Choroid plexus epithelial cell (primary cell): ENCODE measurements at places on chromosomes 6 and 20.

- DNase-seq: peak; percentile 80
Measured at GRCh38 chr6:25053875-25054371, 118.2 kb upstream of the RIPOR2 start.

DNA sequence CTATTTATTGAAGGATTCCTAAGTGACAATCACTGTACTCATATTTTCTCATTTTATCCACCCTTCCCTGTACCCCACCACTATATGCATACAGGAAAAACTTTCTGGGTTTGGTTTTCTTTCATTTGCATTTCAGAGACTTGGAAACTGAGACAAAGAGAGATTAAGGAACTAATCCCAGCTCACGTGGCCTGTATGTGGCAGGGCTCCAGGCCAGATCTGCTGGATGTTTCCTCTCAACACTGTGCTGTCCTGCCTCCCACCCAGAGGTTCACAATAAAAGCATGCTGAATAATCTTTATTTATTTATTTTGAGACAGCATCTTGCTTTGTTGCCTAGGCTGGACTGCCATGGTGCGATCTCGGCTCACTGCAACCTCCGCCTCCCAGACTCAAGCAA lies 50.2 kb downstream of the CEP162 start:
- no peak for DNase-seq

DNA sequence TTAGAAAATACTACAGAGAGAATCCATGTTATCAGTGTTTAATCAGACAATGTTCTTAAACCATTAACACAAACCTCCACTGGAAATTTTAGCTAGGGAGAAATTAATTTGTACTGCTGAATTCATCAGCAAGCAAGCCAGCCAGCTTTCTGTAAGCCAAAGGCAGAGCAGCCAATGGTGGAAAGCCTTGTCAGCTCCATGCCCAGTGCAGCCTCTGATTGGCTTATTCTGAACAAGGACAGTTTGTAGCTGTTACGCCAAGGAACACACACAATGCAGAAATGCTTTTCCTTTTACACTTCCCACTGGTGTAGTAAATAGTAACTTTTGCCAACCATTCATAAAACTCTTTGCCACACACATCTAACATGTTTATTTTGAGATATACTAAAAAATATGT lies 265.0 kb downstream of the TENT5A start:
- peak; percentile 19 for DNase-seq

DNA sequence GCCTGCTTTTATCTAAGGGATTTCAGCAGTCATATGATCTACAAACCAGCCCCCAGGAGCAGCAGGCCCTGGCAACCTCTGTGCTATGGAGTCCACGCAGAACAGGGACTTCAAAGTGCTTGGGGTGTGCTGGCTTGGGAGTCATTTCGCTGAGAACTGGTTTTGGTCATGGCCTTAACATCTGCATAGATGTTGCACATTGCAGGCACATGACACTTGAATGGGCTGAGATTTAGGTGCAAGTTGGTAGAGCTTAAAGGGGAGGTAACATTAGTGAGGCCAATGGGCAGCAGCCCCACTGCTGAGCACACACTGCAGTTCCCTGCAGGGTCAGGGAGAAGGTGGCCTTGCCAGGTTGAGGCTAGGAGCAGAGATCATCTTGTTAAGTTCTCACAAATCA lies 43.6 kb downstream of the RREB1 start:
- no peak for DNase-seq

- no peak for DNase-seq
Measured at GRCh38 chr20:36658300-36658699, 12.3 kb upstream of the SLA2 start.

DNA sequence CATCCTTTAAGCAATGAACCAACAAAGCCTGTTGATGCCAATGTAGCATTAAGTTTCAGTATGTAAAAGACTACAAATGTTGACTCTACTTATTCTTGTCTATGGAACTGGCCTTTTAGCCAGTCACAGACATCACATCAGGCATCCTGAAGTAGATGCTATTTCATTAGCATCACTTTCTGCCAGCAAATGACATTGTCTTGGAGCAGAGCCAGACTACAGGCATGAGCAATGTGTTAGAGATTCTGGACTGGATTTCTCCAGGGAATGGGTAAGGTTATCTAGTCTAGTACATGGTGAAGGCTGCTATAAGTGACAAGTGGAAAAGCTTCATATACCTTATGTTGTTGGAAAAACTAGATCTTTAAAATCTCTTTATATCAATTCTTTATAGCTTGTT lies 142.9 kb downstream of the ADGRB3 start:
- DNase-seq: peak; percentile 46

- peak; percentile 99 for DNase-seq
Measured at GRCh38 chr6:140857739-140858380, 1274.9 kb upstream of the GJE1 start.

DNA sequence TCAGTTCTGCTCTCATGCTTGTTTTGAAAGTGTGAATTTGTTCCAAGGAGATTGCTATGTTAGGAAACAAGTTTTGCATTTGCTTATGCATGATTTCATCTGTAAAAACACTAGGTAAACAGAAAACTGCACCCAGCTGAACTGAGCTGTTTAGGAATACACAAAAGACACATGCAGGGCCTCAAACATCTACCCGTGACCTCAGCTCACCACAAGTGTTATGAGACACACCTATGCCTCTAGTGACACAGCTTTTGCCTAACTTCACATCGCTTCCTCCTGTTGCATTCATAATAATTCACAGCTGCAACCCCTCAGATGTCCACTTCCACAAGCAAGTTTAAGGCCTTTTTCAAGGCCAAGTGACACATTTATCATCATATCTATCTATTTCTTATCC lies 98.0 kb upstream of the SLC24A3 start:
- DNase-seq: no peak

GRCh38 chr6:30196376-30196775 lies 16.8 kb downstream of the TRIM26 start:
- no peak for DNase-seq

DNA sequence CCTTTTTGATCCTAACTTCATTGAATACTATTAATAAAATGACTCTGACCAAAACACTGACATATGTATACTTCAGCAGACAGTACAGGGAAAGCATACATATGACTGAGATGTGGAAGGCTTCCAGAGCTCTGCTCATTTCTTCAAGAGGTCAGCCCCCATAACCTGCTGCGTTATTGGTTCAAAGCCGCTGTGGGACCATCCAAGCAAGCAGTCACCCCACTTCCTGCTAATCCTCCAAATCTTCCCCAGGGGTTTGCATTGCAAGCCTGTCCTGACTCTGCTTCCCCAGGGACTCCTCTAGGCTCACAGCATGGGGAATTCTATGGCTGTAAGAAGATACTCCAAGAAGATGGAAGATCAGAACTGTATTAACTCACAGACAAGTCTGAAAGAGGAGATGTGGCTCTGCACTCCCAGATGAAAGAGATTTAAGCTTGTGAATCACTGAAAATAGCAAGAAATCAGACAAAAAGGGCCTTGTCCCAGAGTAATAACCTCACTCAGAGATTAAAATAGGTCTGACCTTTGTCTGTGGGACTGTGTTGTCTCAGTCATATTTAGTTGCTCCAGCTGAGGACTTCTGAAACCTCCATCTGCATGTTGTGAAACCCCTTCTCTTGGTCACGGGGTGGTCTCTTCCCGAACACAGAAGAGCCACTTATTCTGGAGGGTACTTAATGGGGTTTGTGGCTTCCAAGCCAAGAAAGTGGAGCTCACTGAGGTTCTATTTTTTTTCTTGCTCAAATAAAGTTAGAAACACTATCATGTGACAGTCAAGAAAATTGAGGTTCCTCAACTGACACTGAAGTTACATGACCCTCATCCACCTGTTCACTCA lies 101.5 kb upstream of the MARCKS start:
- no peak for DNase-seq

- DNase-seq: no peak
Measured at GRCh38 chr20:9163251-9163650, 94.4 kb downstream of the PLCB4 start.

GRCh38 chr6:96795481-96795880 lies 41.8 kb downstream of the GPR63 start:
- DNase-seq: no peak

GRCh38 chr20:12179692-12180091 lies 262.0 kb downstream of the BTBD3 start:
- no peak for DNase-seq

- peak; percentile 29 for DNase-seq
Measured at GRCh38 chr6:144150710-144151657, 667 bp downstream of the STX11 start.

DNA sequence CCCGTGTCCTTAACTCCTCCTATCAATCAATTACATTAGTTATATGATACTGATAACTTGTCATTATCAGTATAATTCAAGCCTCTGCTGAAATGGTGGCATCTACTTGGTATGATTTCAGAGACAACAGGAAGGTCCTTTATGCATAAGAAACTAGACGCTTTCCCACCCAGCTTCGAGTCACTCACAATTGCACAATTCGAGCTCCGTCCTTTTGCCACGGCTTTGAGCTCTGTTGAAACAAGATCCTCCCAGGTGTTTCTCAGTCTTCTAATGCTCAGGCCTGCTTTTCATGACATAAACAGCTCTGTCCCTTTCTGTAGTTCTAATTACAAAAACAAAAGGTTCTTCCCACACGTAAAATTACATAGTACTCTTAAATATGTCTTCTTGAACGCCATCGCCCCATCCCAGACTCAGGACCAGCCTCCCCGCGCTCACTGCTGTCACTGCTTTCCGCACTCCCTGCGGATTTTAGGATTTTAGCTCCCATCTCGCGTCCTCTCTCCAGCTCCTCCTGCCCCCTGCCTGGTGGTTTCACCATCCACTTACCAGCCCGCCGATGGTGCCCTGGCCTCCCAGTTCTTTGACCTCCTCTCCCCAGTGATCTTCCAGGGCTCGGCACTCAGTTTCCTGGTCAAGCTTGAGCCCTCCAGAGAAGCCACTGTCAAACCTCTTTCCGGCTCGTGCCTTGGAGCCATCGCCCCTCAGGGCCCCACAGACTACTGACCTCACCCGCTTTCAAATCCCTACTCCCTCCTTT lies 23.2 kb upstream of the PNPLA1 start:
- peak; percentile 51 for DNase-seq

DNA sequence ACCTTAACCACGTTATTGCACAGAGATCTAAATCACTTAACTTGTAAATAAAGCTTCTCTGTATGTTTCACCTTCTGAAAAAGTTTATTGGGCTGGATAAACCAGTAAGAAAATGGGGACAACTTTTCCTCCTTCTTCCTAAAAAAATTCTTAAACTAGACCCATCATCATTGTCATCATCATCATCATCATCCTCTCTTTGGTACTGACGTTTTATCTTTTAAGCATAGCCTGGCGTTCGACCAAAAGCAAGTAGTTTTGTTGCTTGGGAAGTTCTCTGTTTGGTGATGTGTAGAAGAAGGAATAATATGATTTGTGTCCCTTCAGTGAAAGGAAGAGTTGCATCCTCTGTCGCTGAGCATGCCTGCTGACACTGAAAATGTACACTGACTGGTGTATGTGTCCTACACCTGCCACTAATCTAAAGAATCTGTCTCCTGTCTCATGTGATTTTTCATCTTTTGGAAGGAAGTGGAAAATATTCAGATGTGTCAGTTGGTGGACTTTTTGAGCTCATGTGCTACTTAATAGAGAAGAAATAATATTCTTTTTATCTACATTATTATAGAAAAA lies 2.5 kb downstream of the CLVS2 start:
- DNase-seq: no peak

DNA sequence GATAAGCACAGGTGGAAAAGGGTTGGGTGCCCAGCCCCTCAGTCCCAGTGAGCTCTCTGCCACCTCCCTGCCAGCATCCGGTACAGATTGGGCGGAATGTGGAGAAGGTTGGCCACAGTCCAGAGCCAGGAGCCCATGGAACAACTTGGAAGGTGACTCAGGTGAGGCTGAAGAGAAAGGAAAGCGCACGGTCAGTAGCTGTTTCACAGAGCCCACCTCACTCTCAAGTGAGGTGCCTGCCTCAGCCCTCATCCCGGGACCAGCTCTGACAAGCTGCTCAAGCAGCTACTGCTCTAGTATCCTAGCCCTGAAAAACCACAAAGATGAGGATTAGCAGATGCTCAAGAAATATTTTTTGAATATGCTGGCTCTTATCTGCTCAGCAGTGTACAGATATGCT lies 1.1 kb upstream of the MMP24OS start:
- no peak for DNase-seq

GRCh38 chr6:140670021-140670420 lies 1295.6 kb upstream of the CITED2 start:
- peak; percentile 52 for DNase-seq

GRCh38 chr6:133811557-133811956 lies 77.4 kb upstream of the TCF21 start:
- no peak for DNase-seq

DNA sequence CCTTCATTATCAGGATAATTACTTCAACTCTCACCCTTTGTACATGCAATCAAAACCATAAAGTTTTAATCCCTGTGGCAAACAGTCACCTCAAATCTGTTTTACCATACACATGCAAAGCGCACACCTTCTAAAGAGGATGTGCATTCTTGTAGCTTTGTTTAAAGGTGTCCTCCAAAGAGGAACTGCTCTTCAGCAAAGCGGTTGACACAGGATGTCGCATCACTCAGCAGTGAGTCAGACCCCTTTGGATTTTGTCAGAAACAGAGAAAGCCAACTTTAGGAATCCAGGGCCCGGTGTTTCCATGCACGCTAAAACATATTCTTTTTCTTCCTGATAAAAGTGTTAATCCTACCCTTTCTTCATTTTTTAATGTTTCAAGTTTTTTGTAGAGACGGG lies 268.3 kb upstream of the ARID1B start:
- DNase-seq: no peak

DNA sequence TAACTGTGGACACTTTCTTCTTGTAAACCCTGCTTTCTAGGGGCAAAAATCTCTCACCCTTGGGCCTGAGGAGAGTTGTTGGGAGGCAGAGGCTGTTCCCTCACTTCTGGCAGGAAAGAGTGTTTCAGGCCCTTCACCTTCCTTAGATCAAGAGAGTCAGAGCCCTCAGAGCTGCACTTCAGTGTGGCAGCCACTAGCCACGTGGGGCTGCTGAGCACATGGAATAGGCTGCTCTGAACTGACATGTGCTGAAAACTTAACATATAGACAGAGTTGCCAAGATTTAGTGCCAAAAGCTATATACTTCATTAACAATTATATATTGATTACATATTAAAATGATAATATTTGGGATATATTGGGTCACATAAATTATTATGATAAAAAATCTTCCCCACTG lies 4.4 kb upstream of the LMBRD1 start:
- no peak for DNase-seq

- DNase-seq: no peak
Measured at GRCh38 chr6:43799551-43800297, 29.7 kb downstream of the VEGFA start.

- peak; percentile 88 for DNase-seq
Measured at GRCh38 chr6:12348530-12349511, 58.7 kb downstream of the EDN1 start.

- peak; percentile 66 for DNase-seq
Measured at GRCh38 chr6:26329763-26330511, 35.1 kb upstream of the BTN3A2 start.

- DNase-seq: no peak
Measured at GRCh38 chr6:5384276-5384675, 123.0 kb downstream of the FARS2 start.
